Stimulated activated CD4-positive, alpha-beta T cell treated with anti-CD3 and anti-CD28 coated beads, Interleukin-15, amount 100 ng/mL, for 48 hours (primary cell): ENCODE measurements at places on chromosomes 12 and 14.

DNA sequence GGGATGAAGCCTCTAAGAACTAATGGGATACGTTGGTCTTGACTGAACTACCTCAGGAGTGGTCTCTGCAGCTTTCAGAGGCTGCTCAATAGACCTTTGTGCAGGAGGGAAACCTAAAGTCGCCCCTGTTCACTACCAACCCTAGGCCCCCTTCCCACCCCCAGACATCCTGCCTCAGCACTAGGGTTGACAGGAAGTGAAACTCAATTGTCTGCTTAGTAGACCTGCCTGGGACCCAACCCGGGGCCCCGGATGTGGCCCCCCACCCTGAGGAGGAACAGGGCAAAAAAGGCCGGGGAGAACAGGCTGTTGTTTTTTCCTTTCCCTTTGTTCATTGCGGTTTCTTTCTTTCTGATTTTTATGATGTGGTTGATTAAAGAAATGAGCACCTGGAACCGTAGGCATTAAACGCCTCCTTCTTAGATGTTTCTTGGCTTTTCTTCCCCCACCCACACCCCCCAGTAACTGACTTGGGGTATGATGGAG is 1.6 kb upstream of the DGKA start:
- DNase-seq = peak; percentile 84

DNA sequence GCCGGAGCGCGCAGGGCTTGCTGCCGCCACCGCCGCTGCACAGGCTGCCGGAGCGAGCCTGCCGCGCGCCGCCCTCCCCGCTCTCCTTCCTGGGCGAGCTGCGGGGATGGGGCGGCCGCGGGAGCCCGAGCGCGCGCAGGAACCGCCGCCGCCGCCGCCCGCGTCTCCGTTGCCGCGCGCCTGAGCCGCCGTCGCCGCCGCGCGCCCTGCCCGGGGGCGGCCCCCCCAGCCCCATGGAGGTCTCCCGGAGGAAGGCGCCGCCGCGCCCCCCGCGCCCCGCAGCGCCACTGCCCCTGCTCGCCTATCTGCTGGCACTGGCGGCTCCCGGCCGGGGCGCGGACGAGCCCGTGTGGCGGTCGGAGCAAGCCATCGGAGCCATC is 352 bp downstream of the PLXNC1 start:
- no peak for DNase-seq

DNA sequence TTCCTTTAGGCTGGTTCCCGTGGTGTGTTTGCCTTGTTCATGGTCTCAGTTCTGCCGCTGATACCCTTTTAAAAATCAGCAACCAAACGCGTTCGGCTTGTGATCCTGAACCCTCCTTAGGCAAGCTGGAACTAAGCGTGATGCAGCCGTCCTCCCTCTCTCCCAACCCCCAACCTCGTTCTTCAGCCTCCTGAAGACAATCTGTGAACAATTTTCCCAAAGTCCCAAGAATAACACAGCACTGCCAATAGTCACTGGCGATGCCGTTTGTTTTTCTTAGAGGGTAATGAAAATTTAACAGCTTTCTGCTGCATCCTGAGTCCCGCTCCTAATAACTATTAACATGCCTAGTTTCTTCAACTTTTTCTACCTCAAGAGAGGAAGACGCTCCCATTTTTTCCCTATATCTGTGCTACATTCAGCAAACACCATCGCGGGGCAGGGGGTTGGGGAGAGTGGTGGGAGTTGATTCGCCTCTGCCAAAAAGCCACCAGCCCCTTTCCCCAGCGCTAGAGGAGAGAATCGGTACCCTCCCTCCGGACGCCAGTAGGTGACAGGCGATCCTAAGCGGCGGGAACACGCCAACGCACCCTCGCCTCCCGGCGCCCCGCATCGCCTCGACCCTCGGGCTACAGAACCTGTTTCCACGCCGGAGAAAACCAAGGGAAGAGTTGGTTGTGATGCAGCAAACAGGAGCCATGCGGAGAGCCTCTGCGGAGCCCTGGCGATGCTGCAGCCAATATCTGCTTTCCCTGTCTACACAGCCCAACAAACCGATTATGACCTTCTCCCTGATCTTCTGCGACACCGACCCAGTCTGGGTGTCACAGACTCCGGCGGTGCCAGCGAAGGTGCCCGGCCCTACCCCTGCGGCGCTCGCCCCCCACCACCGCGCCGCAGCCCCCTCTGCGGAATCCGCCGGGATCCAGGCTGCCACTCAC is 752 bp downstream of the PRICKLE1 start:
- no peak for DNase-seq

DNA sequence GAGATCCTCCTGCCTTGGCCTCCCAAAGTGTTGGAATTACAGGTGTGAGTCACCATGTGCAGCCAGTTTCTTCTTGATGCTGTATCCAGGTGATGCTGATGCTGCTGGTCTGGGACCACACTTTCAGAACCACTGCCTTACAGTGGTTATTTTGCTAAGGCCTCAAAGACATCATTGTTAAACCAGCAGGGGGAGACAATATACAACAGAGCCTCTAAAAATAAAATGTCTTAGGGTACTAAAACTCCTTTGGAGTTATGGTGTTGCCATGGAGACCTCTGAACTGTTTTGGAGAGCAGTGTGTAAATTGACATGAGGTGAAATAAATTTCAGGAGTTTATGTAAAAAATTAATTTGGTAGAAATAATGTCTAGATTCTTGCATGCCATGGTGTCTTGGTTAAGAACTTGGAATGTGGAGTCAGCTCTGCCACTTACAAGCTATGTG is 1.1 kb upstream of the ARG2 start:
- no peak for DNase-seq

GRCh38 chr12:26805401-26805971 is 27.5 kb downstream of the ITPR2 start:
- DNase-seq = no peak

DNA sequence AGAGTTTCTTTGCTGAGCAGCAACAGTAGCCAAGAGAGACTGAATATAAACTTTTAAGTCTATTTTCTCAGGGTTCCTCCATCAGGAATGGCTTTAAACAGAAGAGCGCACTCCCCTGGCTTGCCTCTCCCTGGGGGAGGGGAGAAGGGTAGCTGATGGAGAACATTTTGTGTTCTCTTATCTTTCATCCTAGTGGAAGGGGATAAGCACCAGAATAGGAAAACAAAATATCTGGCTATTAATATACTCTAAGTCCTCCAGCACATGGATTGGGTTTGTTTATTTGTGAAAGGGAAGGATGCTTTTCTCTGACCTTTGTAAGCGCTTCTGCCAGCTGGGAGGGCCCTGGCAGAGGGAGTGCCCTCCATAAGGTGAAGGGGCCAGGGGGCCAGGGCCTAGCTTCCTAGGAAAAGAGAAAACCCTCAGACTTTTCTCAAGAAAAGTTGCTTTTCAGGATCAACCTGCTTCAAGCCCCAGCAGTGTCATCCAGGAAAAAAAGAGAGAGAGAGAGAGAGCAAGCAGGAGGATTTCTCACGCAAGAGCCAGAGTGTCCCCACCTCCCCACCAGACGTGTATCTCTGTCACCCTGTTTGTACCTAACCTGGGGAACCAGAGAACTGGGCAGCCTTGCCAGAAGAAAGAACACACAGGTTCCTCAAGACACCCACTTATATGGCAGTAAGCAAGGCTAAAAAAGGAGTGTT is 34.3 kb upstream of the ATP2A2 start:
- DNase-seq = no peak

GRCh38 chr12:130247634-130248237 is 85.5 kb downstream of the FZD10 start:
- DNase-seq = no peak

DNA sequence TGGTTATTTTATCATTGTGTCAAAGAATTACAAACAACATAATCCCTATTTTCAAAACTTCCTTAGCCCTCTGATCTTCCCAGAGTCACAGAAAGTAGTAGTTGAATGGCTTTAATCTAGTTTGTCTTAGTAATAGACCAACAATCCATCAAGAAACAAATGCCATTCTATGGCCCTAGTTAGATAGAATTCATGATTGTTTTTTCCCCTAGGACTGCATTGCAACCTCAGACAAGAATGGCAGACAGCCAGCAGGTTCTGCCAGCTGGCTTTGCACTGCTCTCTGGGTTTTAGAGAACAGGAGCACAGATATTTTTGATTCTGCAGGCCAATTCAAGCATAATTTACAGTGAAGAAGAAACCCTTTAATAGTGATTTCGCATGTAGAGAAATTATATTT is 33.8 kb downstream of the SYT1 start:
- no peak for DNase-seq

- no peak for DNase-seq
Measured at GRCh38 chr12:8082808-8083100, 680 bp downstream of the NECAP1 start.

- DNase-seq = peak; percentile 33
Measured at GRCh38 chr12:76183459-76184186, 99.1 kb upstream of the NAP1L1 start.

DNA sequence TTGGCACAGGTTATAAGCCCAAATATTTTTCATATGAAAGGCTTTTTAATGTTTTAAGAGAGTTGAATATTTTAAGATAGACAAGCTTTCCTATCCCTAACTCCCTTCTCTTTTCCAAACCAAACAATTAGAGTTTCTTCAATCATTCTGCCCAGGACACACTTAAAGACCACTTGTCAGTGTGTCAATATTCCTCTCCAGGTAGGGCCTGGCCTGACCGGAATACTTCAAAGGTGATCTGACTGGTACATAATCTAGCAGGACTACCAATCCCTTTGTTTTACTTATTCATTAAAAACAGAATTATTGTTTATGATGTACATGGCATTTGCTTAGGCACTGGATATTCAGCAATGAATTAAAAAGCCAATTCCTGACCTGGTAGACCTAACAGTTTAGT is 24.2 kb upstream of the SNRPF start:
- DNase-seq = no peak

GRCh38 chr14:31543969-31544799 is 17.0 kb upstream of the NUBPL start:
- DNase-seq = no peak

DNA sequence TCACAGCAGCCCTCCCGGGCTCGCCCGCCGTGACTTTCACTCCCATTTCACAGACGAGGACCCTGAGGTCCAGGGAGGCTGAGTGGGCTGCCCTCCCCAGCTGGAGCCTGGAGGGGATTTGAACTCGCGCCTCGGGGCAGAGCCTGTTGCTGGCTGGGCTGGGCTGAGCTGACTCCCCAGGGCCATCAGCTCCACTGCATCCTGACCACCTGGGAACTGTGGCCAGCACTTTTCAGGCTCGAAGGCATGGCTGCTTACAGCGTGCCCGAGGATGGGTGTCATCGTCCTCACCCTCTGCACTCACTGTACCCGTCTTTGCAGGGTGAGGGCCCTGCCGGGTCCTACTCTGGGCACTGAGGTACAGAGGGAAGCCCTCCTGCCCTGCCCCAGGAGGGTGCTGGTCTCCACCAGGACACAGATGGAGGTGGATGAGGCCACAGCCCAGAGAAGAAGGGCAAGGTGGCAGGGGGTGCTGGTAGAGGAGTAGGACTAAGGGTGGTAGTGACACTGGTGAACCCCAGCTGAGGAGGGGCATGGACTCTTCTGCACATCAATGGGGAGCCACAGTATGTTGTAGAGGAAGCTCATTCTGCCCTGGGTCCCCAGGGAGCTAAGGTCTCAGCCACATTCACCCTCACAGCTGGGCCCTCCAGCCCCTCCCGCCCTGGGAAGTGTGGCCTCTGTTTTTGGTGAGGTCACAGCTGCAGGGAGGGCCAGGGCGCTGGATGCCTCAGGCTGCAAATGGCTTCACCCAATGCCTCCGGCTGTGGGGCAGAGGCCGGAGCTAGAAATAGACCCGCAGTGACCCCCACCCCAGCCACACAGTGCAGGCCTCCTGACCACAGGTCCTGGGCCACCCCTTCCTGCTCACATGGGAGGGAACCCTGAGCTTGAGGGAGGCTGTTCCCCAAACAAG is 365.1 kb upstream of the SFSWAP start:
- DNase-seq = no peak

DNA sequence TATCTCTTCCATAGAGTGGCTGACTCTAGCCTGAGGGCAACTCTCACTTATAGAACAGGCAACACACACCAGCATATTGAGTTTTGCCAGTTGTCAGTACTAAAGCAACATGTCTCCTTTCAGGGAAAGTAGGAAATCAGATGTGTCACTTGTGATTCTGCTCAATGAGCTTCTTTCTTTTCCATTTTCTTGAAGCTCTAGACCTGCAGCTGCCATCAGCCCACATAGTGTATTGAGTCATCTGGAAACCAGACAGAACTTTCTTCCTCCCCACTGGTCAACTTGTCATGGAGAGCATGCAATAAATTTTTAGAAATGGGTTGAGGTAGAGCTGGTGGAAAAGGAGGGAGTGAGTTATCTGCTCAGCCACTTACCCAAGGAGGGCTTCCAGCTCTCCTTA is 209.0 kb upstream of the PLEKHG7 start:
- DNase-seq = no peak

DNA sequence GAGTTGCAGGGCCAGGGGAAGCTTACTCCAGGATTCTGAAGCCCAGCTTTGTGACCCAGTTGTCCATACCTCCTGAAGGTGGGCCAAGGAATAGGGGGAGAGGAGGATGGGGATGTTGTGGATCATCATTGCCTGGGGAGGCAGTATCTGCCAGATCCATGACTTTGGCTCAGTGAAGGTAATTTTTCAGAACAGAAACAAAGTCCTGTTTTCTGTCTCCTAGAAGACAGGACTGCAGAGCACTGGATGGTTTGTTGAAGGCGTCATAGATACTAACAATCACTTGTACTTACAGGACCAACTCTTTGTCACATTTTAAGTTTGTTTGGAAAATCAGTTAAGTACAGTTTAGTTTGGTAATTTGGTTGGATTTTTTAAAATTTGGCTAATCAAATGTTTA is 38.4 kb downstream of the ANO6 start:
- no peak for DNase-seq

- DNase-seq = no peak
Measured at GRCh38 chr12:49482095-49483051, 56.5 kb upstream of the KCNH3 start.

DNA sequence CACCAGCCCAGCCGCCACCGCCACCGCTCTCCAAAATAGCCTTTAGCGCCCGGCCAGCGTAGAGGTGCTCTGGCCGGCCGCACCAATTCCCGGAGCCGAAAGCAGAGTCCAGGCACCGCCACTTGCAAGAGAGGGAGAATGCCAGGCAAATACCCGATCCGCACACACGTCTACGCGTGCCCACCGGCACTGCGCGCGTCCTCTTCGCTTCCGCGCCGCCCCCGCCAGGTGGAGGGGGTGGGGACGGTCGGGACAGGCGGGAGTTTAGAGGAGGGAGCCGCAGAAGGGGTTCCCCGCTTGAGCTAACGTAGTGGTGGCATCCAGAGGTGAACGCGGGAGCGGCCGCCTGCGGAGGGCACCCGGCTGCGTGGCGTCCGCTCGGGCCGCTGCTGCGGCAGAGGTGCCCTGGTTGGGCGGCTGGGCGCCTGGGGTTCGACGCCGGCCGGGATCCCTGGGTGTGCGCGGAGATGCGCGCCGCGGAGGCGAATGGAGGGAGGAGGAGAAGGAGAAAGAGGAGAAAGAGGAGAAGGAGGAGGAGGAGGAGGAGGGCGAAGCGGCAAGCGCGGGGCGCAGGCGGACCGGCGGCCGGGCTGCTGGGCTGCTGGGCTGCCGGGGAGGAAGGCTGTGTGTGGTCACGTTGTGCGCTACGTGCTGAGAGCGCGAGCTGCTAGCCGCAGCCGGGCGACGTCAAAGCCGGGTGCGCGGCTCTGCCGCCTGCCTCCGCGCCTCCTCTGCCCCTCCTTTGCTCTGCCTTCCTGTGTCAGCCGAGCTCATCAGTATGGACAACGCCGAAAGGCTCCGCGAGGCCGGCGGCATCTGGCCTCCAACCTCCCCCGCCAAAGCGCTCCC is at the start of gene MDGA2:
Gene MDGA2, minus strand, starts transcription at position 140 of the 849 bp plus-strand sequence.
- DNase-seq = no peak
